HFFc6 (cell line): ENCODE measurements at places on chromosomes 11 and 22. TPM values are rescaled to one million over a fixed set of nuclear protein-coding genes. Genes with fewer than 3 reads are reported as not detected.

The SHANK2 gene
- 0.71 to 1.6 TPM (median 1.4 TPM) in 3 replicates for total RNA-seq

The SULT4A1 gene
- not detected in 3 replicates for total RNA-seq

The PIWIL4 gene
- total RNA-seq = 0.15 to 0.38 TPM (median 0.19 TPM) in 3 replicates

The RBMXL2 gene
- total RNA-seq = not detected in 3 replicates

The TRPM5 gene
- not detected in 3 replicates for total RNA-seq

DNA sequence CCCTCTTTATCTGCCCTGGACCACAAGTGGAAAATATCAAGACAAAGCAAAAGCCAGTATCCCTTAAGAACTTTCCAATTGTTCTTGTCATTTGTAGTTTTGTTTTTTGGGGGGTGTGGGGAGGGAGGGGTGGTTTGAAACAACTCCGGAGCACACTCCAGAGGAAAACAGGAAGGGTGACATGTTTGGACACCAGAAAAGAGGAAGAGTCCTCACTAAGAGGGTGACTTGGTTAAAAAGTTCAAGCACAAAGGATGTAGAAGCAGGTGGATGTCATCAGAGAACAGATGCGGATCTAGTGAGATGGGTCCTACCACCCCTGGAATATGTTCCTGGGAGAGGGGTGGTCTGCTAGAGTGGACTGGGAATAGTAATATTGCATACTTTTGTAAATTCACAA, 25.8 kb downstream of the ADAMTS8 start:
- DNase-seq = no peak

DNA sequence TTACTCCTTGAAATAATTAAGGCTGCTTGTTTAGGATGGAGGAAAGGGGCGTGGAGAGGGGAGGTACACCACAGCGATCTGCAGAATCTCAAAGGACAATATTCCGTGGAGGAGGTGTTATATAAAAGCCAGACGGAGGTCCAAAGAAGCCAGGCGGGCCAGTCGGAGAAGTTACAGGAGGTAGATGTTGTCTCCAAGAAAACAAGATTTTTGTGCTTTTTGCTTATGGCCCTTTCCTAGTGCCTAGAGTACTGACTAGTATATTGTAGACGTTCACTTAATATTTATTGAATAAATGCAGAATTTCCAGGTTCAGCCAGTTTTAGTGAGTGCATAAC, 761 bp downstream of the ZDHHC13 start:
- DNase-seq = peak; percentile 25

GRCh38 chr22:20650294-20651207, 123.4 kb upstream of the SERPIND1 start:
- DNase-seq = no peak

DNA sequence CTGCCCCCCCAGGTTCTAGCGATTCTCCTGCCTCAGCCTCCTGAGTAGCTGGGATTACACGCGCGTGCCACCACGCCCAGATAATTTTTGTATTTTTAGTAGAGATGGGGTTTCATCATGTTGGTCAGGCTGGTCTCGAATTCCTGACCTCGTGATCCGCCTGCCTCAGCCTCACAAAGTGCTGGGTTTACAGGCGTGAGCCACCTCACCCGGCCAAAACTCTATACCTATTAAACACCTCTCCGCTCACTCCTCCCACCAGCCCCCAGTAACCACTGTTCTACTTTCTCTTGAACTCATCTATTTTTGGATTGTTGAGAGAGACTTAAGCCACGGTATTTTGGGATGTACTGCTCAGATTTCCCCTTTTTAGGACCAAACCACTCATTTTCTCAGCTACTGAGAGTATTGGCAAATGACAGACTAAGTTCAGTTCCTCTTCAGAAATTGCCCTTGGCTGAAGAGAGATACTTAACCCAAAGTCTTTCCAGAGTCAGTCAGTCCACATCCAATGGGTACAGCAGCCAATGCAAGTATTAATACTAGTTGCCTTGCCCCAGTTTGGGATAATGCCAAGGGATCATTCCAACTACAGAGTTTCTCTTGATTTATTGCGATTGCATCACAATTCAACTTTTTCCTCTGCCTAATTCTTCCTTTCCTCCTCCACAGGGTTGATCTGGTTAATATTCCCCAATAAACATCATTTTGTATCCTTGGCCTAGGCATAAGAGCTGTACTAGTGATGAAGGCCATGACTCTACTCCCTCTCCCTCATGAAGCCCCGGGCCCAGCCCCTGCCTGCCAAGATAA, 36.8 kb upstream of the CSTF3 start:
- no peak for DNase-seq

DNA sequence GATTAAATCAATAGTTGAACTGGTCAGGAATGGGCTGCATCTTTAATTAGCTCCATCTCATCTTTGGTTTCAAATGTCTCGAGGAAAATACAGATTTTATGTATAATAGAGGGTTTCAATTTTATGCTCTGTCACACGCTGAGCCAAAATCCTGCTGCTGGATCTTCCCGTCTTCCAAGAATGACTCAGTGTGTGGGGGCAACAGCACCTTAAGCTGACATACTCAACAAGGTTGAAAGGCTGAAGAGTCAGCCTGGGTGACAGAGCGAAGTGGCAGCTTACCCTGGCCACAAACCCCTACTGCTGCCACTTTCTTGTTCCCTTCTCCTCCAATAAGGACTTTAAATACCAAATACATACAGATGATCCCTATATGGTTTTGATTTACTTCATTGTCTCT, 9.0 kb upstream of the PCF11 start:
- DNase-seq = no peak

- DNase-seq = no peak
Observed at GRCh38 chr22:30694640-30695350, at the start of gene OSBP2. OSBP2 (plus strand) TSS chr22:30694874; CDS start chr22:30694910, 36 bp downstream.

DNA sequence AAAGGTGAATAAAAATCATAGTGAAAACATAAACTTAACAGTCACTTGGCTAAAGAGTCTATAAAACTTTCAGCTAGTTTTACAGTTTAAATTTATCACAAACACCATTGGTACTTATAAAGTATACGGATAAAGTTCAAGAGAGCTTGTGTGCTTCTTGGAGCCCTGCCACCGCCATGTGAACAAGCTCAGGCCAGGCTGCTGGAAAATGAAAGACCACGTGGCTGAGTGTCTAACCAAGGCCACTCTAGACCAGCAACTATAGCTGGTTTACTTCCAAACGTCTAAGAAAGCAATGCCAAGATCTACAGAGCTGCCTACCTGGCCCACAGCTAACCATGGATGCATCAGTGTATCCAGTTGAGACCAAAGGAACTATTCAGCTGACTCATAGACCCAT, 66.3 kb upstream of the API5 start:
- DNase-seq = no peak

DNA sequence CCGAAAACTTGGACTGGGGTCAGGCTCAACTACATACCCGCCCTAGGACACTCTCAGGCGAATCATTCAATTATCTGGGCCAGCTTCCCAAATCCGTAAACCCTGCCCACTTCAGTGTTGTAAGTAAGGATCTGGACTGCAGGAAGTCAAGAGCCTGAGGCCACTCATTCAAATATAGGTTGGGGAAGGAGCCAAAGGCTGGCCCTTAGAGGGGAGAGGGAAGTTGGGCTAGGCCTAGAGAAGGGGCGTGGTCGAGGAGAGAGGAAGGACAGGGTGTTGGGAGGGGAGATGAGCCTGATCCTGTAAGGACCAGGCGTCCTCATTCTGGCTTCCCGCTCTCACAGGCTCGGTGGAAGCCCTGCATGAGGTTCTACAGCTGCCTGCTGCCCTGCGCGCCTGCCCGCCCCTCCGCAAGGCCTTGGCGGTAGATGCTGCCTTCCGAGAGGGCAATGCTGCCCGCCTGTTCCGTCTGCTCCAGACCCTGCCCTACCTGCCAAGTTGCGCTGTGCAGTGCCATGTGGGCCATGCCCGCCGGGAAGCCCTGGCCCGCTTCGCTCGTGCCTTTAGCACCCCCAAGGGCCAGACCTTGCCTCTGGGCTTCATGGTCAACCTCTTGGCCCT, 3.0 kb downstream of the SAC3D1 start:
- peak; percentile 55 for DNase-seq

- DNase-seq = no peak
Observed at GRCh38 chr22:48886604-48887393, 940.9 kb downstream of the BRD1 start.

GRCh38 chr22:25110596-25110845, 89.1 kb upstream of the CRYBB3 start:
- DNase-seq = no peak

GRCh38 chr11:96967616-96968015, 577.8 kb downstream of the JRKL start:
- no peak for DNase-seq

GRCh38 chr22:33666279-33666960, 253.9 kb downstream of the LARGE1 start:
- no peak for DNase-seq

GRCh38 chr11:21615955-21616371, 576.9 kb upstream of the ANO5 start:
- DNase-seq = no peak

- DNase-seq = no peak
Observed at GRCh38 chr11:79168530-79169110, 272.2 kb downstream of the TENM4 start.

DNA sequence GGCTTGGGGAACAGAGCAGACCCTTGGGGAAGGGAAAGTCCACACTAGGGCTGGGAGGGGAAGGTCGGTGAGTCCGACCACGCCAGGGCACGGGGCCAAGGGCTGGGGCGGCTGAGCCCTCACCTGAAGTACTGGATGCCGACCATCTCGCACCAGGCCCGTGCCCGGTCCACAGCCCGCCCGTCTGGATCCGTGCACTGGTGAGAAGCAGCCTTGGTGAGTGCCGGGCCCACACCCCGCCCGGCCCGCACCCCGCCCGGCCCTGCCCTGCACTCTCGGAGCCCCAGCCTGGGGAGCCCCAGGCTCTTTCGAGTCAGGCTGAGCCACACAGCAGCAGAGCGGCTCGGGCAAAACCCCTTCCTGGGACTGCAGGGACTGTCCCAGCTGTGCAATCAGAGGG, 1.9 kb upstream of the BAIAP2L2 start:
- no peak for DNase-seq

GRCh38 chr11:134905517-134905916, 493.5 kb upstream of the B3GAT1 start:
- DNase-seq = no peak

- peak; percentile 59 for DNase-seq
Observed at GRCh38 chr11:26753723-26754504, 32.1 kb upstream of the SLC5A12 start.

DNA sequence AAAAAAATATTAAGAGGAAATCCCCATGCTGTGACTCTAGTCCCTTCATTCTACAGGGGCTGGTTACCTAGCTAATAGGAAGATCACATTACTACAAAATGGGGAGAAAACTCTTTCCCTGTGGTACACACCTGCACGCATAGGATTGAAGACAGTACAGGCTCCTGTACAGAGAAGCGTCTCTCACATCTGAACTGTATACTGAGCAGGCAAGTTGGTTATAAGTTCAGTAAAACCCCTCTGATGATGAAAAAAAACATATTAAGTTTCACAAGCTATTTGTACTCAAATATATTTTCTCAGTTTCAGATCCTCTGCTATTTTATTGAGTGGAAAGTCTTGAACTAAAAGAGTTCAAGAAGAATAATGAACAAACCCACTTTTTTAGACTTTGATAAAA, 156.9 kb upstream of the HSD17B12 start:
- no peak for DNase-seq

GRCh38 chr11:35165423-35166368, 26.7 kb downstream of the CD44 start:
- DNase-seq = peak; percentile 73

GRCh38 chr22:37824674-37825641, 1.8 kb downstream of the GALR3 start:
- no peak for DNase-seq

- no peak for DNase-seq
Observed at GRCh38 chr11:102553835-102554282, 23.3 kb upstream of the MMP7 start.

DNA sequence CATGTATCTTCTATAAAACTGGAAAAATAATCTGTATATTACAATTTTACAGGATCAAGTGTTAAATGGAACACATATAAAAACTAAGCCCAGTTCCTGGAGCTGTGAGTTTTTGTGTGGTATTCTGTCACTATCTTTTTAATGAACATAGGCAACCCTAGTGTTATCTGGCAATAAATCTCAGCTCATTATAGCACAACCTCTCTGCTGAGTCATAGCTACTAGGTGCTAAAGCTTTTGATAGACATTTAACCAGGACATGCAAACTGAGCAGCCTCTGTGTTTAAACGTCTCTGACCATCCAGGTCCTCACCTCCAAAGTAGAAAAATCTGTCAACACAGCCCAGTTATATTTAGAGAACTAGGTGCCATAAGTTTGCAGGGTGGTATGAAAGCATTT, 91.0 kb upstream of the CARD18 start:
- DNase-seq = no peak

GRCh38 chr11:98455500-98456307, 565.0 kb upstream of the CNTN5 start:
- no peak for DNase-seq

DNA sequence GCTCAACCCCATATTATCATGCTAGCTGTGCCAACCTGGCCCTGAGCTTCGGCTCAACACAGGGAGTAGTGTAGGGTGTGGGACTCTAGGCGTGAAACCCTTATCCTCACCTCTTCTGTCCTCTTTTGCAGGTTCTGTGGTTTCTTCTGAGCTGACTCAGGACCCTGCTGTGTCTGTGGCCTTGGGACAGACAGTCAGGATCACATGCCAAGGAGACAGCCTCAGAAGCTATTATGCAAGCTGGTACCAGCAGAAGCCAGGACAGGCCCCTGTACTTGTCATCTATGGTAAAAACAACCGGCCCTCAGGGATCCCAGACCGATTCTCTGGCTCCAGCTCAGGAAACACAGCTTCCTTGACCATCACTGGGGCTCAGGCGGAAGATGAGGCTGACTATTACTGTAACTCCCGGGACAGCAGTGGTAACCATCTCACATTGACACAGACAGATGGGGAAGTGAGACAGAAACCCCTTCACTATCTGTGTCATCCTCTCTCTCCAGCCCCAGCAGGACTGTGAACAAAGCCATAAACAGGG, 76.4 kb downstream of the GGTLC2 start:
- DNase-seq = no peak

GRCh38 chr11:111454561-111455192, 57.5 kb downstream of the BTG4 start:
- DNase-seq = peak; percentile 59

DNA sequence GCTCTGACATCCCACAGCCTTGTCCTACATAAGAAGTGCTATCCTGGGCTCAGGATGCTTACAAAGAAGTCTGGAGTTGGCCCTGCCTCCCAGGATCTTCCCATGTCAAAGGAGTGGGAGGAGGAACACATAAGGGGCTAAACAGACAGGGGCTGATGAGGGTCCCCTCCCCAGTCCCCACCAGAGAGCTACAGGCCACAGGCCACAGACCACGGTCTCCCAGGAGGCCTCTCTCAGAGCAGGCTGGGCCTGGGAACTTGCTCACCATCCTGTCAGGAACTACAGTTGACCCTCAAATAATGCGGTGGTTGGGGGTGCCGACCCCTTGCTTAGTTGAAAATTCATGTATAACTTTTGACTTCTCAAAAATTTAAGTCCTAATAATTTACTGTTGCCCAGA, 315.5 kb downstream of the NTM start:
- DNase-seq = no peak
